ENCODE measurements at places on chromosomes 2 and 18. TPM values are rescaled to one million over a fixed set of nuclear protein-coding genes. Genes with fewer than 3 reads are reported as not detected.

DNA sequence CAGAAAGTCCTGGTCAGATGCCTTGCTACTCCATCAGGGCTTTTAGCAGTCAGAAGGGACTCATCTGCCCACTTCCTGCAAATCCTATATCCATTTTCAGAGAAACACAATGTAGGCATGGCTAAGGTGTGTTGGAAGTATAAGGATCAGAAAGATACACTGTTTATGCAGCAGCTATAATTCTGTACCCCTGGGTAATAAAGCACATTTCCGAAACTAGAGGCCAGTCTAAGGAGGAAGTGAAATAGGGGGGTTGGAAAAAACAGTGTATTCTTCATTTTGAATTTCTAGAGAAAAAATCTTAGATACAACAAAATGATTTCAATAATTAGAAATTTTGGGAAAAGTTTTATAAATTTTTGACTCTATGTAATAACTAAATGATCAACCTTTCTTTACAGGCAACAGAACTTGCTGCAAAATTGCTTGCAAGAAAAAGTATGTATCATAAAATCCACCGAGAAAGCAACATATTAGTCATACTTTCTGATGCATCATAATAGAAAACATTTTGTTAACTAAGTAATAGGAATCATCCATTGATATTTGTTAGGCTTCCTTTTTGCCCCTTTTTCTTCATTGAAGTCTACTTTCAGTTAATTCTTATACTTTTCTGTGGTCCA, 47.4 kb downstream of the FSIP2 start:
- no peak for DNase-seq

DNA sequence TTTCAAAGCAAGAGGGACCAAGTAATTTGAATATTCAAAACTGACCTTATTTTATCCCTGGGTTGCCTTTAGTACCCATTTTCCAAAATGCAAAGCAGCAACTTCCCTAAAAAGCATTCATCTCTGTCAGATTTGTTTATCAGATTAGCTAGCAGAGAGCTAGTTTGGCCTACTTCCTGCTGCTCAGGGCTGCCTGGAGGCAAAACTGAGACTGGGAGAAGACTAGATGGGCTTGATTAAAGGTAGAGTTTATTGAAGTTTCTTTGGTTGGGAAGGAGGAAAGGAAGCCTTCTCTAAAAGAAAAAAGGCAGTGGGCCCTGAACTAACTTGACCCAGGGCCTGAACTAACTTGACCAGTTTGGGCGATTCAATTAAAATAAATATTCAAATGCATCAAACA, 426.1 kb upstream of the FAM98A start:
- DNase-seq = no peak

Gene MROH2A
- total RNA-seq = not detected

Gene EVX2
- total RNA-seq = not detected

GRCh38 chr2:71671895-71672825, 218.8 kb downstream of the DYSF start:
- no peak for DNase-seq

Gene SMAD4
- total RNA-seq = 100 TPM

DNA sequence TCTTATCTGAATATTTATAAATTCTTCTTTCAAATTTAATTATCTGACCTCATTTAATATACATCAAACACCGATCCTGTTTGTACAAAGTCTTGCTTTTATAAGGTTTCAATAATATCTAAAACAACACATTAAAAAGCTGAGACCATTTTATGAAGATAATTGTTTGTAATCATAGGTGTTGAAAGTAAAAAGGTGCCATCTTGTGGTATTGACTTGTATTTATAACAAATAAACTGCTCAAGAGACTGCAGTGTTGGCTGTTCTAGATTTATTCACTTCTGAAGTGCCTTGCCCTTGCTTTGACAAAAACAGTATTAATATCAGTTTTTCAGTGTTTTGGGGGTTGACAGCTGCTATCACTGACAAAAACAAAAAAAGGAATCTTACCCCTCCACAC, 286.8 kb upstream of the HNMT start:
- DNase-seq = no peak

- DNase-seq = no peak
Observed at GRCh38 chr2:169208026-169208425, 138.7 kb downstream of the DHRS9 start.

Gene MOB4
- total RNA-seq = 32.3 TPM

DNA sequence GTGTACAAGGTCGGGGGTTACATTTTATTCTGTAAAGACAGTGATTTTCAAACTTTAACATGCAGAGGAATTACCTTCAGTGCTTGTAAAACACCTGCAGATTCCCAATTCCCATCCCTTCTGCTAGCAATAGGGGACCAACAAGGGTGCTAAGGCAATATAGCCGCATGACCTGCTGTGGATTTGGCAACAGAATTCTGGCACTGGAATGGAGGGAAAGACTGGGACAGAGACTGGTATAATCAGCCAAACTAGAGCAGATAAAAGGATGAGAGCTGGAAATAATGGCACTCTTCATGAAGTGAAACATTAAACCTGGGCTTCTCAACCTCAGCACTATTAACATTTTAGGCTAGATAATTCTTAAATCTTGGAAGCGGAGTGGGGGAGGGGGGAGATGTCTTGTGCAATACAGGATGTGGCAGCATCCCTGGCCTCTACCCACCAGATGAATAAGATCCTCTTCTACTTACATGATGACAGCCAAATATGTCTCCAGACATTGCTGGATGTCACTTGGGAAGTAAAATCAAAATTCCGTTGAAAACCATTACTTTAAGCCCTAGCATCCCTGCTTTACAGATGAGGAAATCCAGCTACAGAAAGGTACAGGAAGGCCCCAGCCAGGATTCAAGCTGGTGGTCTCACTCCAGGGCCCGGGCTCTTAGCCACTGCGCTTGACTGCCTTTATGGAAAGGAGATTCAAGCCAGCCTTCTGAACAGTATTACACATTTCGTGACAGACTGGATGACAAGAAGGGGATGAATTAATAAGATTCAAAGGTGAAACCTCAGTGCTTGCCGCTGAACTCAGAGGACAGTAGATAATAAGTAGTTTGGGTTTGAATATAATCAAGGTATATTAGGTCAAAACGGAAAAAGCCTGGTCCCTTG, 1.7 kb downstream of the EVA1A start:
- no peak for DNase-seq

GRCh38 chr2:119728421-119728820, 31.3 kb upstream of the PTPN4 start:
- no peak for DNase-seq

DNA sequence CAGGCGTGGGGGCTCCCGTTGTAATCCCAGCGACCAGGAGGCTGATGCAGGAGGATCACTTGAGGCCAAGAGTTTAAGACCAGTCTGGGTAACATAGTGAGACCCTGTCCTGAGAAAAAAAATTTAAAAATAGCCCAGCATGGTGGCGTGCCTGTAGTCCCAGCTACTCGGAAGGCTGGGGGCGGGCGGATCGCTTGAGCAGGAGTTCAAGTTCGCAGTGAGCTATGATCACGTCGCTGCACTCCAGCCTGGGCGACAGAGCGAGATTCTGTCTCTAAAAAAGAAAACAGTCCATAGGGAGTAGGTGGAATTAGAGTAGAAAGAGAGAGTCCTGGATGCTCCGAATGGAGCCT, 325 bp upstream of the TTLL4 start:
- DNase-seq = no peak

DNA sequence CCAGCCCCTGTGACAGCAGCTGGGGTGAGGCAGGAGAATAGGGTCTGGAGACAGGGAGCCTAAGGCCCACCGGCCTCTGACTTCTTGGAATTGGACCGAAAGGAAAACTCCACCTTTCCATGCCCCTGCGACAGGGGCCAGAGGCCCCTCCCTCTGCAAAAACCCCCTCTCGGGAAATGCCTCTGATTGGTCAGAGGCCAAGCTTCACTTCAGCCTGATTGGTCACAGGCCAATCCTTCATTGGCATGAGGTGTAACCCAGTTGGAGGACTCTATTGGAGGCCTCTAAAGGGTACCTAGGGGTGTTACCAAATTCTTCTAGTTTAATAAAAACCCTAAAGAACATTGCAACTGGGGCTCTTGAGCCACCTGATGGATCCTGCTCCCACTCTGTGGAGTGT, 5.7 kb upstream of the ACKR3 start:
- DNase-seq = no peak

GRCh38 chr2:121092095-121092494, 192.9 kb downstream of the TFCP2L1 start:
- DNase-seq = no peak

- no peak for DNase-seq
Observed at GRCh38 chr2:375270-375955, 87.5 kb upstream of the ALKAL2 start.

DNA sequence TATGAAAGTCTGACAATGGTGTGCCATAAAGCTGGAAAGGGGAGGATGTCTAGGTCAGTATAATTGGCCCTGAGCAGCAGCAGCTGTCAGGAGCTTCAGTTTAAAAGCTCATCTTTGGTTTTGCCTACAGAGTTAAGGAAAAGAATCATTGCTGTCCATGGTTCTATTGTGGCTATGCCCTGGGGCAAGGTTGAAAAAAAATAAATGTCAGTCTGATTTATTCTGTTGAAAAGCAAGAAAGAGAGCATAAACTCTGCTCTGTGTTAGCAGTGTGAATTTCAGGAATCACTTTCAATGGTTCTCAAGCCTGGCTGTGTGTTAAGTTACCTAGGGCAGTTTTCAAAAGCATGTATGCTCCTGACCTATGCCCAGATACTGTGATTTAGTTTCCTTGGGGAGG, 446.7 kb downstream of the SETBP1 start:
- DNase-seq = no peak

Gene MARCO
- total RNA-seq = not detected

Gene RAD51AP2
- not detected for total RNA-seq

Gene CRYBA2
- total RNA-seq = not detected

Gene M1AP
- total RNA-seq = not detected

Gene EMILIN2
- 8.7 TPM for total RNA-seq

DNA sequence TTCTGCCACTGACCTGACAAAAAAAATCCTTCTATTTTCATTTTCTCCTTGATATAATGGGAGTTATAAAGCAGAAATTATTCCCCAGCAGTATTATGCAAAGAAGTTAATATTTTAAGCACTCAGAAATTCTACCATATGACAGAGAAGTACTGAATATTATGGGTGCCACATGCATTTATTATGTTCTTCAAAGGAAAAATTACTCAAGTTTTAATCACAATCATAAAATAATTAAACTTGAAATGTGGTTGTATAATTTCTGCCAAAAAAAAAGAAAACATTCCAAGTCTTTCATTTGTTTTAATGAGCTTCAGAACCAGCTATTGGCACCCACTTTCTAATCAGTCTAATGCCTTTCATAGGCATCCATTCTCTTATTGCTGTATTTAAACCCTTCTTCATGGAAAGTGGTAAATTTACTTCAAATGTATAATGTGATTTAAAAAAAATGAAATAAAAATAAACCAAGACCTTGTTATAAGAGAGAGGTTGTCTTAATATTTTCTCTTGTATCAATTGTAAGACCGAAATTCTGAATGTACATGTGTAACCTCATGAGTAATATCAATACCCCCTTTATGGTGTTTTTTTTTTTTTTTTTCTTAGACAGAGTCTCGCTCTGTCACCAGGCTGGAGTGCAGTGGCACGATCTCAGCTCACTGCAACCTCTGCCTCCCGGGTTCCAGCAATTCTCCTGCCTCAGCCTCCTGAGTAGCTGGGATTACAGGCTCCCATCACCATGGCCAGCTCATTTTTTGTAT, 302.3 kb downstream of the IRS1 start:
- no peak for DNase-seq

Gene MAL
- total RNA-seq = 4.8 TPM

Gene CD8B
- total RNA-seq = not detected

Gene LGALSL
- total RNA-seq = 3.7 TPM

- no peak for DNase-seq
Observed at GRCh38 chr2:37634914-37635503, 36.4 kb downstream of the CDC42EP3 start.

GRCh38 chr2:75632091-75632701, 14.4 kb upstream of the MRPL19 start:
- DNase-seq = no peak

All from dermis blood vessel endothelial cell (primary cell).